ENCODE measurements at places on chromosomes 1 and 21.
A peak's percentile ranks its signal among the peaks of the same experiment; 100 is the strongest.

- DNase-seq = no peak
Observed at GRCh38 chr1:4045397-4046010, 145.4 kb upstream of the C1orf174 start.

DNA sequence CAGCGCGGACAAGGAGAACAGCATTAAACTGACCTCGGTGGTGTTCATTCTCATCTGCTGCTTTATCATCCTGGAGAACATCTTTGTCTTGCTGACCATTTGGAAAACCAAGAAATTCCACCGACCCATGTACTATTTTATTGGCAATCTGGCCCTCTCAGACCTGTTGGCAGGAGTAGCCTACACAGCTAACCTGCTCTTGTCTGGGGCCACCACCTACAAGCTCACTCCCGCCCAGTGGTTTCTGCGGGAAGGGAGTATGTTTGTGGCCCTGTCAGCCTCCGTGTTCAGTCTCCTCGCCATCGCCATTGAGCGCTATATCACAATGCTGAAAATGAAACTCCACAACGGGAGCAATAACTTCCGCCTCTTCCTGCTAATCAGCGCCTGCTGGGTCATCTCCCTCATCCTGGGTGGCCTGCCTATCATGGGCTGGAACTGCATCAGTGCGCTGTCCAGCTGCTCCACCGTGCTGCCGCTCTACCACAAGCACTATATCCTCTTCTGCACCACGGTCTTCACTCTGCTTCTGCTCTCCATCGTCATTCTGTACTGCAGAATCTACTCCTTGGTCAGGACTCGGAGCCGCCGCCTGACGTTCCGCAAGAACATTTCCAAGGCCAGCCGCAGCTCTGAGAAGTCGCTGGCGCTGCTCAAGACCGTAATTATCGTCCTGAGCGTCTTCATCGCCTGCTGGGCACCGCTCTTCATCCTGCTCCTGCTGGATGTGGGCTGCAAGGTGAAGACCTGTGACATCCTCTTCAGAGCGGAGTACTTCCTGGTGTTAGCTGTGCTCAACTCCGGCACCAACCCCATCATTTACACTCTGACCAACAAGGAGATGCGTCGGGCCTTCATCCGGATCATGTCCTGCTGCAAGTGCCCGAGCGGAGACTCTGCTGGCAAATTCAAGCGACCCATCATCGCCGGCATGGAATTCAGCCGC, 2.5 kb downstream of the S1PR1 start:
- peak; percentile 65 for DNase-seq

- no peak for DNase-seq
Observed at GRCh38 chr1:119582801-119583200, 65.3 kb downstream of the ZNF697 start.

GRCh38 chr21:46434322-46434958, 24.3 kb upstream of the DIP2A start:
- DNase-seq = no peak

- DNase-seq = no peak
Observed at GRCh38 chr1:198778049-198778448, 139.2 kb downstream of the PTPRC start.

GRCh38 chr1:40905061-40905460, 42.9 kb upstream of the CITED4 start:
- DNase-seq = no peak

DNA sequence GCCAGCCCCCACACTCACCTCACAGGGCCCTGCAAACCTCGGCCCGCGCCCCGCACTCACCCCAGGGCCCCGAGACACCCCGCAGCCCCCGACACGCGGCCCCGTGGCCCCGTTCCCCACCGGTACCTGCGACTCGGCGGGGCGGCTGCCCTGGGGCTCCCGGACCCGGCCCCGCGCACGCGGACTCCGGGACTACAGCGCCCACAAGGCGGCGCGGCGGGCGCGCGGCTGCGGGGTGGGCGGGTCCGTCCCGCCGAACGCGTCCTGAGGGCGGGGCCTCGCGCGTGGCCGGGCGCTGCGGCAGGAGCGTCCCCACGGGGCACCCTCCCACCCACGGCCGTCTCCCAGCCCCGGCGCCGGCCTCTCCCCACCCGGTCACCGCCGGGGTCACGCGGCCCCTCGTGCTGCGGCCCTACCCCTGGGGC, at the start of gene SLC19A1:
TSS of gene SLC19A1 (minus strand) at position 199 of the 425 bp plus-strand sequence. CDS start 4,481 bp downstream, outside the sequence.
- peak; percentile 78 for DNase-seq

All from activated naive CD4-positive, alpha-beta T cell treated with Interleukin-2 at 50 U/mL for 16 hours (primary cell).